ENCODE measurements at places on chromosomes 16 and 17.

DNA sequence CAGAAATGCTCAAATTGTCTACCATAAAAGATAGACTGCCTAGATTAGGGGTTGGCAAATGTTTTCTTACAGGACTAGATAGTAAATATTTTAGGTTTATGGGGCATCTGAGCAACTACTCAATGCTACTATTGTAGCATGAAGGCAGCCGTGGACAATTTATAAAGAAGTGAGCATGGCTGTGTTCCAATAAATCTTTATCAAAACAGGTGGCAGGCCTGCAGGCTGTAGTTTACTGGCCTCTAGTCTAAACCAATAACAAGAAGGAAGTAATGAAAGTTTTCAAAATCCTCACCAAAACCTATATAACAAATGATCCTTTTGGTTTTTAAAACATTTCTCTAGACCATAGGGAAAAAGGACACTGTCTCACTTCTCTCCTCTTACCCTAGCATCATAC, 105.2 kb downstream of the PRKCB start:
- no peak for DNase-seq

DNA sequence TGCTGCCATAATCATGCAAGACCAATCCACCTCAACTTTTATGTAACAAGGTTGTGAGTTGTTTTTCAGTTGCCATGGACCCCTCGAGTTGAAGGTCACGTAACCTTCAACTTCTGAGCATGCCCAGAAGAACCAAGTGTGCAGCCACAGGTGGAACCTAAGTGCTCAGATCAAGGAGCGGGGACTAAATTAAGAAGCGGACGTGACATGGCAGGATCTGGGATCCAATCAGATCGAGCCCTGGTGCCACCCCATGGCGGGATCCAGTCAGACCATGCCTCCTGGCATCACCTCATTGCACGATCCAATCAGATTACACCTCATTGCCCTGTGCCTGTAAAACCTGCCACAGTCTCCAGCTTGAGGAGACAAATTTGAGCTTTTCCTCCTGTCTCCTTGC, 204.5 kb upstream of the CDH5 start:
- DNase-seq: peak; percentile 43

DNA sequence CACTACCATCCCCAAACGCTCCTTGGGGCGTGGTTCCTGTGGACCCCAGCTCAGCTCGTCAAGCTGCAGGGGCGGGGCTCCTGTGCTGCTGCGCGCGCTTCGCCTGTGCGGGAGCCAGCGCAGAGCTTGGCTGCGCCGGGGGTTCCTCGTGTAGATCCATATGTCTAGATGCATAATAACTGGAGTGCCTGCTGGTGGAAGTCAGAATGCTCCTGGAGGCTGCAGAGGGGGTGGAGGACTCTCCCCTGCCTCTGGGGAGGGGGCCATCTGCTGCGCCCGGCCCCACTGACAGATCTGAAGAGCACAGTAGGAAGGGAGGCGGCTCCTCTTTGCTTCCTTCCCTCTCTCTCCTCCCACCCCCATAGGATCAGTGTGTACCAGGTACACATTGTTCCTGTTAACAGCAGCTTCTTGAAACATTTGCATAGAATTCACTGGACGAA, 4.6 kb downstream of the RASD1 start:
- no peak for DNase-seq

DNA sequence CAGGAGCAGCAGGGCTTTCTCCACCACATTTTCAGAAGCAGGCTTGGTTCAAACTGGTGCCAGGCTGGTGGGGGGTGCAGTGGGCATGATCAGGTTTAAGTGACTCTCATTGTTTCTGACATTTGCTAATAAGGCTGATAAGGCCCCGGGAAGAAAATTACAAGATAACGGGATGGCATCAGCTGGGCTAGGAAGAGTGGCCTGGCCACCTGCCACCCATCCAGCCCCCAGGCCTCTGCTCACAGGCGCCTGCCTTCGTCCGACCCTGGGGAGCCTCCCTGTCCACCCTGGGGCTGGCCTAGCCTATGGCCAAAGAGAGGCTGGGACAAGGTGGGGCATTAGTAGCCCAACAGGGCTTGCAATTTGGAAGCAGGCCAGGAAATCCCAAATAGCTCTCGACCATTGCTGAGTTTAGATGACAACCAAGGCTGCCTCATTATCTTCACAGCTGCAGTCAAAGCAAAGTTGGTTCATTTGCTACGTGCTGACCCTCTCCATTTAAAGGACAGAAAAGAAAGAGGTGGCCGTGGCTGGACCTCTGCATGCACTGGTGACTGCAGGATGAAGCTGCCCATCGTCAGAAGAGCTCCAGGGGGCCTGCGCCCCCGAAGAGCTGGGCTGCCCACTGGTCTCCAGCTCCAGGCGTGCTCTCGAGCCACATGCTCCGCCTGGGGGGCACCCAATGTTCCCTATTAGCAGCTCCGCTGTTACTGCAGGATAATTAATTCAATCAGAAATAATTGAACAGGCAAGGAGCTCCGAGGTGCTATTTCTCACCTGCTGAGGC, 44.9 kb downstream of the PEMT start:
- no peak for DNase-seq

- DNase-seq: no peak
Observed at GRCh38 chr16:58464047-58464915, 35.7 kb upstream of the NDRG4 start.

- DNase-seq: peak; percentile 94
Observed at GRCh38 chr17:63834431-63835166, 7.1 kb upstream of the FTSJ3 start.

DNA sequence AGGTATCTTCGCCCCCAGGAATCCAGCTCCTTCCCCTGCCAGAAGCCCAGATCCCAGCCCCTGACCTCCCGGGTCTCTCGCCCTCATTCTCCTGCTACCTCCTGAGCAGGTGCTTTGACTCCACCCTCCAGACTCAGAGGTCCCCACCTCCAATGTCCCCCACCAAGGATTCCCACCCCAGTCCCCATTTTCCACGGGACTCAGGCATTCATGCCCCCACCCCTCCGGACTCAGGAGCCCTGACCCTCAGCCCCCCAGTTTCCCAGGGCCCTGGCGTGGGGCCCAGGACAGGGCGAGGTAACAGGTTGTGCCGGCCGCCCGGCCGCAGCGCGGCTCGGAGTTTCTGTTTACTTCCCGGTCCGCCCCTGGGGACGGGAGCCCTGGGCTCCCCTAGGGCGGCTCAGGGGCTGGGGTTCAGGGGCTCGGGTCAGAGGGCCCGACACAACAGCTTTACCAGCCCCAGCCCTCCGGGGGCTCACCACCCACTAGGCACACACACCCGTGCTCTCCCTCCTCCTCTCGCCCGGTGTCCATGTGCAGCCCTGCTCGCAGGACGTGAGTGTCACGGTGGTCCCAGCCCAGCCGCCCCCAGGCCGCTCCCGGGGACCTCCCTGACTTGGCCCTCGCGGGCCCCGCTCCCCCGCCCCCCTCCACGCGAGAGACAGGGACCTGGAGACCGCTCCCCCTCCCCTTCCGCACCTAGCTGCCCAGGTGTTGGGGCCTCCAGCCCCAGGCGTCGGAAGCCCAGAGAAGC, 595 bp downstream of the BICDL2 start:
- DNase-seq: no peak

GRCh38 chr16:2333231-2333630, 7.3 kb downstream of the ABCA3 start:
- DNase-seq: no peak

DNA sequence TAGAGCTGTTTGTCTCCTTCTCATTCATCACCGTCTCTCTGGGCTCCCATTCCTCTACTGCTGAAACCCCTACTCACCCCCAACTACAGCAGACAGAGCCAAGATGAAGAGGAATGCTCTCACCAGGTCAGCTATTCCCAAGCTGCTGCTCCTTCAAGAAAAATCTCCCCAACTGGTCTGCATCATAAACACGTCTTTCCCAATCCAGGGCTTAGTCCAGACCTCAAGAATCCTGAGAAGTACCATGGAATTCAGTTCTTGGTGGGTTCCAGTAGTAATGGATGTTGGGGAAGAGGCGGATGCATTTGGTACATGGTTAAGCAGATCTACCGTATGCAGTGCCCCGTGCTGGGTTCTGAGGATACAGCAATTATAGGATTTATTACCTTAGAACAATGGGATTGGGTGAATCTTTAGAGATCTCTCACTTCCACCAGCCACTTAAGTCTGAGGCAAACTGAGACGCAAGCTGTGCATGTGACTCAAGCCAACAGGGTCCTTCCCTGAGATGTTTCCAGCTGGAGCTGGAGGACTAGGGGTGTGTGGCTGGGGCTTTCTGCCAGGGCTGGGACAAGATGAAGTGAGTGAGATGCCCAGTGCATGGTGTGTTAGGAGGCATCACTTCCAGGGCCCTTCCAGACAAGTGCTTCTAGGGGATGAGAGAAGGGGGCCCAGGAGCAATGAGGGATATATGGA, 232.7 kb upstream of the CDH5 start:
- DNase-seq: no peak

- no peak for DNase-seq
Observed at GRCh38 chr16:81707411-81708265, 71.5 kb upstream of the PLCG2 start.

DNA sequence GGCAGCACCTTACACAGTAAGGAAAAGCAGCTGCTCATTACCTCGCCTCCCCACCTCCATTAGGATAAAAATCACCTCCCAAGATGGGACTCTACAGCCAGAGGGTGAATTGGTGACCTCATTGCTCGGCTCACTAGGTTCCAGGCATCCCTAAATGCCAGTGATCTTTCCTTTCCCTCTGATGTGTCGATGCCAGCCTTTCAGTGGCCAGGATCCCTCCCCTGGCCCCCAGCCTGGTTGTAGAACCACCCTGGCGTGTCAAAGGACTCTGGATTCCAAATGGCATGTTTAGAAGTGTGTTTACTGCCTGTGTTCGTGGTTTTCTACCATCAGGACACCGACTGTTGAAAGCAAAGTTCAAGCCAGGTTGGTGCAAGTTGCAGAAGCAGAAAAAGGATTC, 72.1 kb upstream of the LYRM9 start:
- DNase-seq: no peak

DNA sequence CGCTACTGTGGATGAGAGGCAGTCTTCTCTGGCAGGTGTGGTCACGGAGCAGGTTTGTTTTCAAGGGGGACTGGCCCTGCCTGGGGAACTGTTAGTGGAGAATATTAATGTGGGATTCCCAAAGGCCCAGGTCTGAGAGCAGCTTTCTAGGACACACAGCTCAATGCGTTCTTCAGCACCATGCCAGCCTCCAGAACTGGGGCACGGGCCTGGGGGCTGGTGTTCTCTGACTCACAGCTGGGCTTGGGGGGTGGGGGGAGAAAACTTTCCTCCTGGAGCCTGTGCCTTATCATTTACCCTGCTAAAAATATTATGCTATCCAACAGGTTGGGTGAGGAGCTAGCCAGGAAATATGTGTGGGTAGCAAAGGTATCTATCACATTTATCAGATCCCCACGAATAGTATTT, 13.5 kb upstream of the LHX1 start:
- DNase-seq: no peak

DNA sequence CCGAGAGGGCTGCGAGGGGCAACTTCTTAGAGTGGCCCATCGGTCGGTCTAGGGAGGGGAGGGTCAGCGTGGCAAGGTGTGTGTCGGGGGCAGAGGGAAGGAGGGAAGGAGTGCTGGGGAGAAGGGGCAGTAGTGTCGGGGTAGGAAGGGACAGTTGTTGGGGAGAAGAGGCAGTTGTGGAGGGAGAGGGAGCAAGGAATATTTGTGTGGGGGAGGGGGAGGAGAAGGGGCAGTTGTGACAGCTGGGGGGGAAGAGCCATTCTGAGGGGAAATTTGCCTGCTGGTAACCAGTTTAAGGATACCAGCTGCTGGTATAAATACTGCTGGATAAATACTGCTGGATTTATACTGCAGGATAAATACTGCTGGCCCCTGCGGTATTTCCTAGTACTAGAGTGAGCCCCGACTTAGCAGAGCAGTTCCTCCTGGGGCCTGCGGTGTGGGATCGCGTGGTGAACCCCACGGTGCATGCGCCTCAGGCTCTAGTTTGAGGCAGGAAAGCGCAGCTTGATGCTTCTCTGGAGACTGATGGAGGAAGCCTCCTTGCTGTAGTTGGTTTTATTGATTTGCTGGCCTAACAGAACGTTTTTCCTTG, 309 bp downstream of the DNAH2 start:
- no peak for DNase-seq

DNA sequence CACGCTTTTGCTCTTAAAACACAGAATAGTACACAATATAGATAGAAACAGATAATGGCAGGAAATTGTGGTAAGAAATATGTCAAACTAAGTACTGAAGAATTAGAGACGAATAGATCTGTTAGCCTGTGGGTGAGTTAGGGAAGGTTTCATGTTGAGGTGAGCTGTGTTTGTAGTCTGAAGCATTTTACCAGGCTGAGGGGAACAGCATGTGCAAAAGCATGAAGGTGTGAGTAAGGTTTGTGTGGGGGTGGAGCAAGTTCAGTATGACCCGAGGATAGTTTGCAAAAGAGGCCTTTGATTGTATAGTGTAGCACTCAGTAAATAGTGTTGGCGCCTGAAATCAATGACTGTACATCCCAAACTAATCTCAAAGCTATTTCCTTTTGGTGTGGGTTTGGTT, 13.8 kb downstream of the IGSF6 start:
- no peak for DNase-seq

DNA sequence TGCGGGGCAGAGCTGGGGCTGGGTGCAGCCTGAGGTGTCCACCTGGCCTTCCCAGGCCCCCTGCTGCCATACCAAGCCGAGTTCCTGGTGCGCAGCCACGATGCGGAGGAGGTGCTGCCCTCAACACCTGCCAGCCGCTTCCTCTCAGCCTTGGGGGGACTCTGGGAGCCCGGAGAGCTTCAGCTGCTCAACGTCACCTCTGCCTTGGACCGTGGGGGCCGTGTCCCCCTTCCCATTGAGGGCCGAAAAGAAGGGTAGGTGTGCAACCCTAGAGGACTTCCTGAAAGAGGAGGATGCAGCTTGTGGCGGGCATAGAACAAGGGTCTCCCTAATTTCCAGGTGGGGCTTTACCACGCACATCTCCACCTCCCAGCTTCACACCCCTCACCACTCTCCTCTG, 2.5 kb downstream of the SGCA start:
- DNase-seq: no peak

DNA sequence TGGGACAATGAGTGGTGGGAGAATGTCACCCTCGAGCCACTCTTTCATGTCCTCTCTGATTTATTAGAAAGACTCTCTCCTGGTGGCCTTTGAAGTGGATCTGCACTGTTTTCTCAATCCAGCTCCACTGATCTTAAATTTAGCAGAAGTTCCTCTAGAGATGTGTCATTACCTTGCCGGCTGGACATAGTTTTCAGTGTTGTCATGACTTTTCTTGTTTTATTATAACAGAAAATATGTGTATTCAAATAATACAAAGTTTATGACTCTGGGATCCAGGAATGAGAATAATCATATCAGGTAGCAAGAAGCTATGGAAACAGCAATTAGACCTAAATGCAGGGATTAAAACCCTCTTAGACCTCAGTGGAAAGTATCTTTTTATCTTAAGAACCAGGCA, 247.5 kb upstream of the ELAC2 start:
- DNase-seq: no peak

DNA sequence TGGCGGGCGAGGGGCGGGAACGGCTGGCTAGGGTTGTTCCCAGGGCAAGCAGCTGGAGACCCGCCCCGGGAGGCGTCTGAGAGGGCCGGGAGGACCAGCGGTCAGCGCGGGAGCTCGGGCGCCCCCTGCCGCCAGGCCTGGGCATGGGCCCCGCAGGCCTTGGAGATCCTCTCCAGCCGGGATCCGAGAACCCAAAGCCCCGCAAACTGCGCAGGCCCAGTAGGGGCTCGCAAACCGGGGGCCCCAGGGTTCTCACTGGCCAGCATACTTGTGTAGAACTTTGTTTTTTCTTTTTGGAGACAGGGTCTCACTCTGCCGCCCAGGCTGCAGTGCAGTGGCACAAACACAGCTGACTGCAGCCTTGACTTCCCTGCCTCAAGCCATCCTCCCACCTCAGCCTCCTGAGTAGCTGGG, 20.8 kb upstream of the ZNF423 start:
- DNase-seq: no peak

- no peak for DNase-seq
Observed at GRCh38 chr17:37385474-37385990, 9.7 kb downstream of the C17orf78 start.
